Ureter (tissue), 1 donor: ENCODE measurements at places on chromosomes 7 and 10.

GRCh38 chr10:74227697-74228424 lies 76.8 kb downstream of the ADK start:
- no peak for DNase-seq

DNA sequence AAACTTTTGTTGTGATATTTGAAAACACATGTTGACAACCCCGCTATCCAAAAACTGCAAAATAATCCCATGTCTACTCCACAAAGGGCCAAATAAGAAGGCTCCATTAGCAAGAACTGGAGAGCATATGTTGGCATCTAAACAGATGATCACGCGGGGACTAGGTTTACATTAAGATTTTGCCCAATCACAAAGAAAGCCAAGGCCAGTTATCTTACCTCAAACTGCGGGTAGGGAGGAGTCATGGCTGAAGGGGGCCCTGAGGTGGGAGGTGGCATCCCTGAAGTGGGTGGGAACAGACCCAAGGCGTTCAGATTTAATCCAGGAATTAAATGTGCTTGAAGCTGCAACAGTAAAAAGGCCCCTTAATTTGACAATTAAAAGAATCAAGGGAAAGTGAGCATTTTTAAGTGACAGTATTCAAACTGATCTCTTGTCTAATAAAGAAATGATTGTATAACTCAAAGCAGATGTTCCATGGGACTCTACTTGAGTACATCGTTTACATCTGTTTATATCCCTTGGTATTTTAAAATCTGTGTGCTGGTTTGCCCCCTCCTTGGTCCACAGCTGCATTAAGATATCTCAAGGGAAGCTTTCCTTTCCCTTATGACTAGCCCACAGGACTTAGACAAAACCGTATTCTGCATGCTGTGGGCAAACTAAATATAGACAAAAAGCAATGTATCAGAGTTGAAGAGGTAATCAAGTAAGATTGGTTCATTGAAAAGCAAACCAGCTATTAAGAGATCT lies 42.9 kb downstream of the MALSU1 start:
- DNase-seq, result no peak

DNA sequence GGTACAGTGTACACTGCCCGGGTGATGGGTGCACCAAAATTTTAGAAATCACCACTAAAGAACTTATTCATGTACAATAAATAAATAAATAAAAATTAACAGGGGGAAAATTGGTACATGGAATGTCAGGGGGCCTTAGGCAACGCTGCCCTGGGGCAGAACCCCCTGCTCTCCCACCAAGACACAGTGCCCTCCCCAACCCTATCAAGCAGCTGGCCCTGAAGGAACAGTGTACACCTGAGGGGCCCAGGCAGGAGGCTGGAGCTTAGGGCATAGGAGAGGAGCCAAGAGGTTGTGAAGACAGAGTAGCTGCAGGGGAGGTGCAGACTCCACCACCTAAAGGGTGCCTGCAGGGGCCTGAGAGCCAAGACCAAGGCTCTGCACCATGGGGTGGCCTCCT lies 128.8 kb downstream of the BMS1 start:
- DNase-seq, result no peak

- DNase-seq, result no peak
Observed at GRCh38 chr10:31098046-31098445, 66.4 kb upstream of the ZNF438 start.

DNA sequence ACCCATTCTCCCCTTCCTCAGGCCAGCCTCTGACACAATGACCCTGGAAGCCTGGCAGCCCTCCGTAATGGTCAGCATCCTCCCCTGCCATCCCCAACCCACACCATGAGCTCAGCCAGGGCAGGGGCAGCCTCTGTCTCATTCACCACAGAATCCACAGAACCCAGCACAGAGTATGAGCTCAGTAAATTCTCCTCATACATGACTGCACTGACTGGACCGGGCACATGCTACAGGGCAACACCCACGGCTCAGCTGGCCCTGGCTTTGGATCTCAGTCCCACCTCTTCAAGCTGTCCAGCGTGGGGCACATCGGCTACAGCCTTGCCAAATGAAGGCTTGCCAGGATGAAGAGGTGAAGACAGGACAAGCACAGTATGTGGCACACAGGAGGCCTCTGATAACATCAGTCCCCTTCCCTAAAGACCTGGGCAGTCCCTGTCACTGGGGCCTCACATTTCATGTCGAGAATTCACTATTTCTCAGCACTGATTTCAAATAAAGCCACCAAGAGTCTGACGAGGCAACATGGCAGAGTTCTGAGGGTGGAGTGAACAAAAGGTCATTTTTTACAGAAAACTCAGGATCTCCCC lies 7.9 kb downstream of the GPRIN2 start:
- peak; percentile 41 for DNase-seq

GRCh38 chr10:12396567-12396966 lies 47.2 kb downstream of the CAMK1D start:
- peak; percentile 34 for DNase-seq

- DNase-seq, result no peak
Observed at GRCh38 chr7:111388912-111389311, 173.4 kb downstream of the IMMP2L start.

- no peak for DNase-seq
Observed at GRCh38 chr10:6204063-6204340, 1.3 kb downstream of the PFKFB3 start.

- DNase-seq, result no peak
Observed at GRCh38 chr10:98380493-98381339, 34.3 kb downstream of the PYROXD2 start.

- no peak for DNase-seq
Observed at GRCh38 chr7:152588350-152588749, 87.6 kb downstream of the XRCC2 start.

DNA sequence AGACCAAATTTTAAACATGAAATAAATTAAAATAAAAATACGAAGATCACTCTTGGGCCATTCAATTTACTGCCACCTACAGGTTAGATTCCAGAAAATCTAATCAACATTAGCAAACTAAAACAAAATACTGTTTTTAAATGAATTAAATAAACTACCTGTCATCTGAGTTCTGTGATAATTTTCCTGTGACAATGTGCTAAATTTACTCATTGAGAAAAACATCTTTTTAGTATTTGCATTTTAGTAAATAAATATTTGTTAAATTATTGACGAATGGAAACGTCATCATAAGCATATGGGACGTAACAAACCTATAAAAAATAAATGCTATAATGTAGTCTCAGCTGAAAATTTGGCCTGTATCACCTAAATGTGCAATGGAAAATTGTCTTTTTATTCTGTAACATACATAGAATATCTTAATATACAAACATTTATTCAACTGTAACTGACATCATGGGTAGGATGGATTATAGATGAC lies 72.1 kb downstream of the ITGB8 start:
- DNase-seq, result no peak

DNA sequence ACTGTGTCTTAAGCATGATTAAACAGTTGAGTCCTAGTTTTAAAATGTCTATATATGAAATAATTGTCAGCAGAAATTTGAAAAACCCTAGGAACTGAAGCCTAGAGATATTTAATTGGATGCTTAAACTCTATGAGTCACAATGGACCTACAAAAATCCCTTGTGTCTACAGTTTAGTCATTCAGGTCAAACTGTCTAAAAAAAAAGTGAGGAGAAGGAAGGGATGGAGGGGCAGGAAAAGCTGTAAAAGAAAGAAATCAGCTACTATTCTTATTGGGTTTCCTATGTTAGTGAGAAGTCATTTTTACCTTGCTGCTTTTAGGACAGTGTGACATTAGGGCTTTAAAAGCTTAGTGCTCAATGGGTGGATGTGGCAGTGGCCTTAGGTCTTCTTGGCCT lies 406.1 kb upstream of the FZD8 start:
- DNase-seq, result no peak

DNA sequence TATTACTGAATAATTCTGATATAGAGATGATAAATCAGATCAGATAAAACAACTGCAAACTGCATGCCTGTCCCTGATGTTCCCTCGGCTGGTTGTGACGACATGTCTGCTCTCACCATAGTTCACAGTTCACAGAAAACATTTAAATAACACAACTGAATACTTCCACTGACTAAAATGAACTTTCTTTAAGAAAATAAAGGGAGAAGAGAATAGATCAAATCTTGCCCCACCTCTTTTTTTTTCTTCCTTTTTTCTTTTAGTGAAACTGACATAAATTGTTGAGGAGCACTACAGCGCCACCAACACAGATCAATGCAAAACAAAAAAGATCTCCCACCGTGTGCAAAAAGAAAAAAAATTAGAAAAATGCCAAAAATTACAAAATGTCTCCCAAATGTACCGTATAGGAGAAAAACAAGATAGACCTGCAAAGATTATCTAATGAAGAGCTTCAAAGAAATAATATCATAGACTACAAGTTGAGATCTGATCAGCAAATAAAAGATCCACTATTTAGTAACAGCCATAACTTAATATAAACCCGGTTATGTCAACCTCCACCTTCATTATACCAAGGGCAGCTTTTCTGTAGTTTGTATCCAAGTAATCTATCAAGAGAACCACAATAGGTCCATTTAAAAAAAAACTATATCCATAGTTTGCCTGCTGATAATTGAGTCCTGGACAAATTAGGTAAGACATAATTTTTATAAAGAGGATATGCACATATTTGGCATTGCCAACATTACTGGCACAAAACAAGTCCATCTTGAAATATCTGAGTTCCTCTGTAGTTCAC lies 30.7 kb upstream of the EPC1 start:
- DNase-seq, result no peak

DNA sequence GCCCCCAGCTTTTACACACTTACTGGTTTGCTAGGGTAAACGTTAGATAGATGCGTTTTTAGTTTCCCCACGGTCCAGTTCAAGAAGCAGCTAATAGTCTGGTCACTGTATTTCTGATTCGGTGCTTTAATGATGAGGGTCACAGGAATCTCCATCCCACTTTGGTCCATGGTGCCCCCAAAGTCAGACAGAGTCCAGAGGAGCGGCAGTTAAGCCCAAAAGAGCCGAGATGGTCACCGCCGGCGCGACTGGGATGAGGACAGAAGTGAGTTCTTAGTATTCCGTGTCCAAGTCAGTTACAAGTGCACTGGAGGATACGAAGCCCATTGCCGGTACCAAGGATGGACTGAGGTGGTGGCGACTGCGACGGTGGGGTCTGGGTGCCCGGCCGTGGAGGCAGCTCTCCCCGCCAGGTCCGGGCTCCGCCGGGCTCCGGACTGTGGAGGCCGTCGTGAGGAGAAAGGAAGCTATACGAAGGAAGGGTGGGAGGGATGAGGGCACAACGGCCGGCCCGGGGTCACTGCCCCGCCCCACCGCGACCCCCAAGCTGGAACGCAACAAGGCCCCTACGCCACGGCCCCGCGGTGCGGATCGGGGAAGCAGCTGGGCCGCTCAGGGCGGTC lies 663 bp downstream of the HERPUD2 start:
- no peak for DNase-seq

GRCh38 chr7:149783386-149784250 lies 10.2 kb upstream of the ZNF467 start:
- DNase-seq, result no peak

DNA sequence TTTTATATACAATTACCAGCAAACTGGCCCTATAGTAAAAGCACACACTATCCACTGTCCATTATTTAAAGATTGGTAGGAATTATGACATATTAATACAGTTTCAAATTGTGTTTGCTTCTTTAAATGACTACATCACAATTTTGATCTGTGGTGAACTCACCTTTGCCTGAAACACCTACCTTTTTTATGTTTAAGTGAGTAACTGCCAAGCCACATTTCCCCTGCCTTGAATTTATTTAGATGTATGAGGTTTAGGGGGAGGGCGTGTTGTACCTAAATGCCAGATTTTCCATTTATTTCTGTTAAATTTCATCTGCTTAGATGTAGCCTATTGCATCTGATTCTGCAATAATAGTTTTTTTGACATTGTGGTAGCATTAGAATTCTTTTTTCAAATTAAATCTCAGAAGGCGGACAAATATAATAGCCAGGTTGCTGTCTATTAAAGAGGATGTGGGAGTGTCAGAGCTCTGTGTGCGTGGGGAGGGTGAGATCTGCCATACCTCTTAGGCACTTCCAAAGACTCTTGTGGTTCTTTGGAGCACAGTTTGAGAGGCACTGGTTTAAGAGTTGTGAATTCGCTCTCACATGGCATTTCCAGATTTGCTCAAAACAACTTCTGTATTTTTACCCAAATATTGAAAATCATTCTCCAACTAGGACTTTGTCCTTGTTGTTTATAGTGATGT lies 13.8 kb downstream of the PIK3CG start:
- no peak for DNase-seq

- DNase-seq, result no peak
Observed at GRCh38 chr7:16708980-16709379, 44.6 kb upstream of the TSPAN13 start.

DNA sequence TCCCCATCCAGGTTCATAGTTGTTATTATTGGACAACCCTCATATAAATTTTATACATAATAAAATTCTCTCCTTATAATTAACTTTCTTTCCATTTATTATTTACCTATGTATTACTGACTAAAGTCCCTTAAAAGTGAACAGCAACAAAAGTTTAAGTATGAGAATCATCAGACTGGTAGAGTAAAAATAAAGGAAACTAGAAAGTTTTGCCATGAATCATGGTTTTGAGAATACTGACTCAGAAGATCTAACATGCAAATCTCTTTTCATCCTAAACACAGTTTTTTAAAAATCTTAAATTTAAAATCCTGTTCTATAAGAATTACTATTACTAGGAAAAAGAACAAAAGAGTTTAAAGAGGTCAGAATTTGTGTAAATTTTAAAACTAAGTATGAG lies 32.1 kb downstream of the HERC4 start:
- DNase-seq, result no peak

DNA sequence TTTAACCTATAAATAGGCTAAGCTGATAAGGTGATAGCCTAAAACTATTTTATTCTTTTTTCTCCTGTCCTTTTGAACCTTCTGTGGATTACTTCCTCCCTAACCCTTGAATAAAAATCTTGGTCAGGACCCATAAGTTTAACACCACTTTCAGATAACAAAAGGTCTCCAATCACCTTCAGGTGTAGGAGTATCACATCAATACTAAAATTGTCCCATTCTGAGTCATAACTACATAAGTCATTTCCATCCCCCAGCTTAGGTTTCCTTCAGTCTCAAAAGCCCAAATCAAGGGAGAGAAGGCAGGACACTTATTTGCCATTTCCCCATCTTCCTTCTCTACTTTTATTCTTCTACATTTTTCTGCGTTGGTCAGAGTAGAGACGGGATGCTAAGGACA lies 56.9 kb upstream of the WNT16 start:
- no peak for DNase-seq

GRCh38 chr7:66352071-66352470 lies 146.9 kb downstream of the TPST1 start:
- DNase-seq, result no peak
